ENCODE measurements at places on chromosomes 1 and 21.

DNA sequence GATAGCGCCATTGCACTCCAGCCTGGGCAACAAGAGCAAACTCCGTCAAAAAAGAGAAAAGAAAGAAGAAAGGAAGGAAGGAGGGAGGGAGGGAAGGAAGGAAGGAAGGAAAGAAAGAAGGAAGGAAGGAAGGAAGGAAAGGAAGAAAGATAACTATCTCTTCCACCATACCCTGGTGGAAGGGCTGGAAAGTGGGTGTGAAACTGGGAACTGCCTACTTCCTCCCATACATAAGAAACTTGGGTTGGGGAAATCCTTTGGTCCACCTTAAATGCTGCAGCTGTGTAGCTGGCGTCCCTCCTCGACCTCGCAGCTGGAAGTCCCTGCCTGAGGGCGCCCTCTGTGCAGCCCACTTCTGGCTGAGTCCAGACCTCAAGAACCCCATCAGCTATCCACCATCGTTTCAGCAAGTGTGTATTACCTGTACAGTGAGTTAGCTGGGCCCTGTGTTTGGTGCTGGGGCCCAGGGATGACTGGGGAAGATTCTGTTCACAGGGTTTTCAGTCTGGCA lies 4.6 kb upstream of the FAM167B start:
- DNase-seq = no peak

DNA sequence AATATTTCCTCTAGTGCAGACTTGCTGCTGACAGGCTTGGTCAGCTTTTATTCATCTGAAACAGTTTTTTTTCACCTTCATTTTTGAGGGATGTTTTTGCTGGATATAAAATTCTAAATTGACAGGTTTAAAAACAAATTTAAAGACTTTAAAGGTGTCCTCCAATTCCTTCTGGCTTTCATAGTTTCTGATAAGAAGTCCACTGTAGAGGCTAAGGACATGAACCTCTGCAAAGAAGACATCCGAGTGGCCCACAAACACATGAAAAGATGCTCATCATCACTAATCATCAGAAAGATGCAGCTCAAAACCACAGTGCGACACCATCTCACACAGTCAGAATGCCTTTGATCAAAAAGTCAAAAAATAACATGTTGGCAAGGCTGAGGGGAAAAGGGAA lies 42.0 kb upstream of the DYRK1A start:
- DNase-seq = no peak

DNA sequence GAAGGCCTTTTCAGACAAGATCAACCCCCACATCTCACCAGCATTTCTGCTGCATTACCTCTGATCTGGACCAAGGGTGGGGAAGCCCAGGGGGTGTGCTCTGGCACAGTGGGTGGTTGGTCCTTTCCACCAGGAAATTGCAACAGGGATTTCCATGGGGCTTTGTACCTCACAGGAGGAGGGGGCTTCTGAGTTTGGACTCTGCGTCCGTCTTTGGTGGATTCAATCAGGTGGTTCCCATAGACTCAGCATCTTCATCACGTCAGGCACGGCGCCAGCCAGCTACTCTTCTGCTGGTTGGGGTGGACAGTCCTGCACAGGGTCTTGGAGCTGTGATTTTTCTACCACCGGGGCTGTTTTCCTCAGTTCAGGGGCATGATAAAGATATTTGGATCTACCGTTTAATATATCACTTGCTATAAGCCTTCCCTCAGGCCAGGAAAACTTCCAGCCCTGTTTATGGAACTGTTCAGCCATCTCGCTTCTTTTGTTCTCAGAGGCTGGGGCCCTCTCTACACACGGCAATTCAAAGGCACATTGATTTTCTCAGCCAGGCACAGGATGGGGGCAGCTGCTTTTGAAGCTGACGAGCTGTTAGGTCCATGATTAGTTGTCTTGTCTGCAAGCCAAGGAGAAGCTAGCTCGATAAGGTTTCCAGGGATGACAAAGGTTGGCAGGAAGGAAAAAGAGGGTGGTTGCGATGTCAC lies 467.3 kb downstream of the CAMTA1 start:
- DNase-seq = no peak

GRCh38 chr1:227299688-227300087 lies 18.6 kb downstream of the CDC42BPA start:
- DNase-seq = no peak

GRCh38 chr1:192852001-192852947 lies 43.4 kb downstream of the RGS2 start:
- no peak for DNase-seq

- no peak for DNase-seq
Observed at GRCh38 chr1:202697038-202697437, 13.2 kb downstream of the SYT2 start.

GRCh38 chr1:117017648-117018047 lies 16.1 kb downstream of the CD101 start:
- DNase-seq = no peak

- no peak for DNase-seq
Observed at GRCh38 chr1:193705554-193705981, 519.2 kb upstream of the B3GALT2 start.

- no peak for DNase-seq
Observed at GRCh38 chr1:168110896-168111545, 25.7 kb downstream of the GPR161 start.

GRCh38 chr1:18232052-18232451 lies 124.5 kb downstream of the IGSF21 start:
- DNase-seq = no peak

- DNase-seq = no peak
Observed at GRCh38 chr1:116345843-116346242, 27.2 kb upstream of the ATP1A1 start.

GRCh38 chr21:38402291-38402690 lies 96.0 kb downstream of the ERG start:
- no peak for DNase-seq

DNA sequence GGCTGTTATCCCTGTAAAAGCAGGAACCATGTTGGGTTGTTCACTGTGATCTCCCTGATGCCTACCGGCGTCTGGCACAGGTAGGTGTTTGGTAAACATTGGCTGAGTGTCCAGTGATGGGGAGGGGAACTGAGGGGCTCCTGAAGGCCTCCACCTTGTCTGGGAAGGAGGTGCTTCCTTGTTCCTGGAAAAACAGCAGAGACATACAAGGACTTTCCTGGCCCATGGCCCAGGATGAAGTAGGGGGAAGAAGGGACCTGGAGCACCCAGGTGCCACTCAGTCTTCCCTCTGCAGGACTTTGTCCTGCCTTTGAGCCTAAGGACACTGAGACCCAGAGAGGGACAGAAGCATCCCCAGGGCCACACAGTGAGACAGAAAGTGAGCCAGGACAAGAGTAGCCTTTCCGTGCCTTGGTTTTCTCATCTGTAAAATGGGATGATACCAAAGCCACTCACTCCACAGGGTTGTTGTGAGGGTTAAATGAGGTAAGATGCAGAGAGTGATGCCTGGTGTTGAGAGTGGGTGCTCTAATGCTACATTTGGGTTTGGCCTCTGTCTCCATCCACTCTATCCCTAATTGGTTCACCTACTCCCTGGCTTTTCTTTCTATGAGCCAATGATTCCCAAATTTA lies 6.1 kb upstream of the HEYL start:
- DNase-seq = no peak

DNA sequence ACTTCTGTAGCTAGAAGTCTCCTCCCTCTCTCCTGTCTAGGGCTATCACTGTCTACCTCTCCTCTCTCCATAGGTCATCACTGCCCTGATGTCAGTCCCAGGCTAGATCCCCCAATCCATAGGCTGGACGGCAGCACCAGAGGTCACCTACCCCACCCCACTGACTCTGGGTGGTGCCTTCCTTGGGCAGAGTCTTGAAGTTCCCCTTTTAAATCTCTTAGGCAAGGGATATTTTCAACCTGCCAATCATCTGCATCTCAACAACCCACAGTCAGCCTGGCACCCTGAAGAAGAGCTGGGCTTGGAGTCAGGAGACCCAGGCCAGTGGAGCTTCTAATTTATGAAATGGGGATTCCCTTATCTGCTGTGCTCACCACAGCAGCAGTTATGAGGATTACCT lies 13.2 kb downstream of the MYBPH start:
- DNase-seq = no peak

DNA sequence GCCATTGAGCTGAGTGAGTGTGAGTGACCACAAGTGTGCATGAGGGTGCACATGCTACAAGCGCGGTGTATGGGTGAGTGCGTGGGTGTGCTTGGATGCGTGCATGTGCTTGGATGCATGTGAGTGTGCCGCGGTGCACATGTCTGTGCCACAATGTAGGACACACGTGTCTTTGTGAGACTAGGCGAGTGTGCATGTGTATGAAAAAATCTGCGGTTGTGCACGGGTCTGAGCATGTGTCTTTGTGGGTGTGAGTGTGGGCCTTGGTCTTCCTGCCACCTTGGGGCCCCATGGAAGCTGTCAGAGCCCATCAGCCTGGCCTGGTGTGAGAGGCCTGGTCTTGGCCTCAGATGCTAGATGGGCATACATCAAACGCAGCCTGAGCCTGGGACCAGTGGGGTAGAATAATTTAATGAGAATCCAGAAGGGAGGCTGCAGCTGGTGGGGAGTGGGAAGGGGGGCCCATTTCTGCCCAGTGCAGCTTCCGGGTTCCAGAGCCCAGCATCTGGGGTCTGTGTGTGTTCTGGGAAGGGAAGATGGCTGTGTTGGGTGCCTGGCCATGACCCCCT lies 103.9 kb upstream of the SLC2A1 start:
- no peak for DNase-seq

- no peak for DNase-seq
Observed at GRCh38 chr1:208288495-208288894, 44.3 kb upstream of the PLXNA2 start.

DNA sequence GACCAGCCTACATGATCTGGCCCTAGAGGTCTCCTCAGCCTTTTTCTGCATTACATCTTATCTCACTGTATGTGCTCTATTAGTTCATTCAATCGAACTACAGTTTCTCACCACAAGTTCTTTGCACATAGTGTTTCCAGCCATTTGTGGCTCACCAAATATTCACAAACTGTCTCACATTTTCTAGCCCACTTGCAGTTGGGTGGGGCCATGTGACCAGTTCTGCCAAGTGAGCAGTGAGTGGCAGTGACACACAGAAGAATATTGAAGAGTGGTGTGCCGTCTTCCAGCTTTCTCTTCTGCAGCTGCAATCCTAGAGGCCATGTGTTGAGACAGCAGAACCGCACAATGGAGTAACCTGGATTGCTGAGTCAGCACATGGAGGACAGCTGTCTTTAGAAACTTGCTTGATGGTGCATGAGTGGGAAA lies 103.2 kb upstream of the ZNF644 start:
- DNase-seq = no peak

GRCh38 chr1:154548028-154548427 lies 10.4 kb downstream of the UBE2Q1 start:
- DNase-seq = no peak

GRCh38 chr1:32894019-32894600 lies 7.1 kb downstream of the TMEM54 start:
- DNase-seq = no peak

- no peak for DNase-seq
Observed at GRCh38 chr1:155326020-155326526, 5.4 kb downstream of the RUSC1 start.

GRCh38 chr1:93814795-93815340 lies 64.1 kb downstream of the DNTTIP2 start:
- no peak for DNase-seq

DNA sequence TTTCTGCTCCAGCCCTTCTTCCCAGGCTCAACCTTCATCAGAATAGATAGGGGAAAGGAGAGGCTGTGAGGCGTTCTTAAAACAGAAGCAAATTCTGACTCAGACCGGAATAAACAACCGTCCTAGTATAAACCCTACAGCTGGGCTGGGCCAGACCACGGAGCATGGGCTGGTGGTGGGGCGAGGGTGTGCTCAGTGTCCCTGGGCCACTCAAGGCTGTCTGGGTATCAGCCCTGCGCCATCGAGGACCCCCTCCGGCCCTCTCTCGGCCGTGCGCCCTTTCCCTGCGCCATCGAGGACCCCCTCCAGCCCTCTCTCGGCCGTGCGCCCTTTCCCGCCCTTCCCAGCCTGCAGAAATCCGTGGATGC lies 36.0 kb downstream of the CAPN2 start:
- DNase-seq = no peak

GRCh38 chr1:109025694-109026093 lies 16.2 kb downstream of the WDR47 start:
- DNase-seq = no peak

DNA sequence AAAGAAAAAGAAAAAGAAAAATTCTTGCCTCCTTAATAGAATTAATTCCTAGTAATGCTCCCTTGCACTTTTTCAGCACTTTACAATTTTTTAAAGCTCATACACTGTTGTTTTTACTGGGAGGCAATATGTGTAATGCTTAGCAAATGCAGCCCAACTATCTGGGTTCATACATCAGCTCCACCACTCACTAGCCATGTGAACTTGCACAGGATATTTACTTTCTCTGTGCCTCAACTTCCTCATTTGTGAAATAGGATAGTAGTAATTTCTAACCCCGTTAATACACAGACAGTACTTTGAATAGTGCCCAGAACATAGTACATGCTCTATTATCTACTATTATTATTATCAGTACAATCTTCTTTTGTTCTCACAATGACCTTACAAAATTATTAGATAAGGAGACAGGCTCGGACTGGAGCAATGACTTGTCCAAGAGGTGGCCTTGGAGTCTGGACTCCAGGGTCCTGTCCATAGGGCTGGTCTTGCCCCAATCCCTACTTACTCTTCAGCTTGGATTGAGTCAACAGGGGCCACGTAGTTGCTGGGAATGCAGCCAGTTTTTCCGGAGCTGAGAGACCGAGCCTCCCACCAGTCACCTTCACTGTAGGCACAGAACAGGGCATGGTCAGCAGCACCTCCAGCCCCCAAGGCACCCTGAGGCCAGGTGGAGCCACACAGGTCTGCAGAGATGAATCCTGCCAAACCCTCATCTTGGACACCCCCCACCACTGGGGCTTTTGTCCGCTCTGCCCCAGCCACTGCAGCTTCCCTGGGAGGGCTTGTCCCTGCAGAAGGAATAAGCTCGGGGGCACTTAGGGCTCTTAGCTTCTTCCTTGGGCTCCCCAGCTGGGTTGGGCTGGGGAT lies 13.7 kb downstream of the FGR start:
- DNase-seq = no peak

DNA sequence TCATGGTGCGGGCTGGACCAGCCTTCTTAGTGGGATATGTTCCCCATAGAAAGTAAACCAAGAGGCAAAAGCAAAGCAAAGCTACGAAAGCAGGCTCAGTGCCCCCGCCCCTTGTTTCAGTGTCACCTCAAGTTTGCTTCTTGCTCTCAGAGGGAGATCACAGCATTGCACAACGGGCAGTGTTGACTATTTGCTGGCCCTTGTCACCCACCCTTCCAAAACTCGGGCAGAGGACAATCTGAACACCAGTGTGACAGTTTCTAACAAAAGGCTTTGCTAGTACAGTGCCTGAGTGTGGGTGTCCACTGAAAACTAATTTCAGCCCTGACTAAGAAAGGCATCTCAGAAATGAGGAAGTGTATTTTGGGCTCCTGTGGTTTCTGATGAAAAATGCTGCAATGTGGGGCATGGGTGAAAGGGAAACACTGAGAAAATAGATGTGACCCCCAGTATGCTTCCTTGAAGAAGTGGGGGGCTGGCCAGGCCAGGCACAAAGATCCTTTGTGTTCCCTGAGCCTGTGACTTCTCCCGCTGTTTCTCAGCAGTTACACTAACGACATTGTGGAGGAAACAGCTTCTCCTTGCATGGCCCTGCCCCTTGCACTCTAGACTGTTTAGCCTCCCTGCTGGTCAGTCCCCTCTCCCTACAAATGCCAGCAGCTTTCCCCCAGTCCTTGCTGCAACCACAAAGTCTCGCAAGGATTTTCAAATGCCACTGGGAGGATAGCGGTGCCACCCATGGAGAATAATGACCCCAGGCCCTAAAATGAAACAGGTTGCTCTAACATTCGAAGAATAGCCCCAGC lies 33.3 kb upstream of the KCNE1 start:
- no peak for DNase-seq
